ENCODE measurements at places on chromosomes 4 and X.

DNA sequence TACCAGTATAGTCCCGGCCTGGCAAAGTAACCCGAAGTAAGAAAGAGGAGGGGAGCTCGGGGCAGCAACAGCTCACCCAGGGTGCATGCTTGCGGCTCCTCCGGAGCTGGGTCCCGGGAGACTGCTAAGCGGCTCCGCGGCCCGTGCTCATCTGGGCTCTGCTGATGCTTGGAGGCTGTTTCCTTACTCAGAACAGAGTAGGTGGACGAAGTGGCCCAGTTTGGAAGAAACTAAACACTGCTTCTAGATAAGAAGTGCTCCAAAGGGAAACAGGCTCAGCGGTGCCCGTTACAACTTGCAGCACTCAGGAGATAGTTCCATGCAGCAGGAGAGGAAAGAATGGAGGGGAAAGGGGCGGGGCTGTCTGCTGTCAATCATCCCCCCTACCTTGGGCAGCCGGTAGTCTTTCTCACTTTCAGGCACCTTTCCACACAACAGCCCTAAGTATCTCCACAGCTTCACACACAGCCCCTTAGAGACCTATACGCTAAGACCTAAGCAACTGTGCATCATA lies at the start of gene COL4A6:
TSS of gene COL4A6 (minus strand) at position 313 of the 514 bp plus-strand sequence. CDS start at position 87, 226 bp downstream.
- DNase-seq: peak; percentile 26

- no peak for DNase-seq
Observed at GRCh38 chr4:156886481-156886880, 85.1 kb downstream of the PDGFC start.

- no peak for DNase-seq
Observed at GRCh38 chr4:123383566-123383965, 13.0 kb upstream of the SPRY1 start.

GRCh38 chr4:17771284-17771908 lies 10.0 kb downstream of the FAM184B start:
- DNase-seq: no peak

DNA sequence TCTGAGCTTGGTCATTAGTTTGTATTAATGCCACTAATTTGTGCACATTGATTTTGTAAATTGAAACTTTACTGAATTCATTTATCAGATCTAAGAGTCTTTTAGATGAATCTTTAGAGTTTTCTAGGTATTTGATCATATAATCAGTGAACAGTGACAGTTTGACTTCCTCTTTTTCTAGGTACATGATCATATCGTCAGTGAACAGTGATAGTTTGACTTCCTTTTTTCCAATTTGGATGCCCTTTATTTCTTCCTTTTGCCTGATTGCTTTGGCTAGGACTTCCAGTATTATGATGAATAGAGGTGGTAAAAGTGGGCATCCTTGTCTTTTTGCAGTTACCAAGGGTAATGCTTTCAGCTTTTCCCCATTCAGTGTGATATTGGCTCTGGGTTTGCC lies 421.4 kb upstream of the CPXCR1 start:
- no peak for DNase-seq

DNA sequence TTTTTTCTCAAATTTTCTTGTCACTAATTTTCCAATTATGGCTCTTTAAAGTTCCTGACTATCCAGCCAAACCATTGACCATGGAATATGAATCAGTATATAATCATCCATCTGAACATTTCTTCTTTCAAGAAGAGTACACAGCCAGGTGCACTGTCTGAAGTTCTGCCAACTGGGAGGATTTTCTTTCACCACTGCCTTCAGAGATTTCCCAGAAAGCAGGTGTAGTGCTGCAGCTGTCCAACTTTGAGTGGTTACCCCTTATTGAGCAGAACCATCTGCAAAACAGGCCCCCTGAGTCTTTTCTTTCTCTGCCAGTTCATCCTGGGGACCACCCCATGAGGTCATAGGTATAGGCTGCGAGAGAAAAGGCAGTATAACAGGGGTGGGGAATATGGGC lies 1213.2 kb downstream of the RAPGEF2 start:
- DNase-seq: no peak

GRCh38 chr4:14308229-14308651 lies 680.7 kb upstream of the BOD1L1 start:
- no peak for DNase-seq

- DNase-seq: peak; percentile 55
Observed at GRCh38 chrX:42585842-42586621, 191.9 kb downstream of the PPP1R2C start.

DNA sequence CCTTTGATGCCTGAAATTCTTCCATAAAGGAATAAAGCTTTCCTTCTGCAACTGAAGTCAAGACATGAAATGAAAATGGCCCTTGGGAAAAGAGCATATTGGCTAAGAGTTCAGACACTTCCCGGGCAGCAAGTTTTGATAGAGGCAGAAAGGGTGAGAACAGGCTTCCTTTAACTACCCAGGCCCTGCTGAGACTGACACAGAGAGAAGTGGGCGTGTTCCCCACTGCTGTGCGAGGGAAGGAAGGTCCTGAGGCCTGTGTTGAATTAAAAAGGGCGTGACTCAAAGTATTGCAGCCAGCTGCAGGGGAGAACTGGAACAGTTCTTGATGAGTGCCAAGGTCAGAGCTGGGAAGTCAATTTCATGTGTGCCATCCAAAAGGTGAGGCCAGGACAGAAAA lies 33.9 kb upstream of the ADGRG2 start:
- DNase-seq: no peak

DNA sequence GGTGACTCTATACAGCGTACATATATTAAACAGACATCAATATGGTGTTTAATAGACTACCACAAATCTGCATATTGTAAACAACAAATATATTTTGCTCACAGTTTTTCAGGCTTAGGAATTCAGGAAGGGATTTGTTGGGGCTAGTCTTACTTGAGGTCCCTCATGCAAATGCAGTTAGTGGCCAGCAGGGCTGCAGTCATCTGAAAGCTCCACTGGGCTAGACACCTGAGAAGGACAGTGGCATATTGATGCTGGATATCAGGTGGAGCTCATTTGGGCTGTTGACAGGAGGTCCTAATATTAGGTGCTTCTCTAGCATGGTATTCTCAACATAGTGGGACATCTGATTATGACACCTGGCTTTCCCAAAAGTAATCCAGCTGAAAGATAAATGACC lies 493.8 kb upstream of the PABPC4L start:
- no peak for DNase-seq

- peak; percentile 72 for DNase-seq
Observed at GRCh38 chr4:163161536-163162205, 5.0 kb downstream of the NAF1 start.

GRCh38 chrX:152821145-152821765 lies 9.3 kb downstream of the CETN2 start:
- peak; percentile 31 for DNase-seq

DNA sequence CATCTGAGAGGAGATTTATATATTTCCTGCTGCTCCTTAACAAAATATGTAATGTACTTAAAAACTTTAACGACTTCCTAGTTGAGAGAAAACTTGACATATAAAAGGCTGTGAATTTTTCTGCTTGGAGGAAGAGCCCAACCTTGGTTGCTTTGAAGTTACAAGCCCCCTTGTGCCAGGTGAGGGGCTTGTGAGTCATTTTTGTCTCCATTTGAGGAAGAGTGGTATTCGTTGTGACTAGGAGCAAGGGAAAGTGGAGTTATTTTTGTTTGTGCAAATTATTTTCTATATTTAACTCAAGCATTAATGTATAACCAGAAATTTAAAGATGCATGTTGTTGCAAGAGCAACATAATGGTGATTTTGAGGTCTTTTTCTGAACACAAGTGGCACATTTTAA lies 99.0 kb upstream of the DDX3X start:
- no peak for DNase-seq

DNA sequence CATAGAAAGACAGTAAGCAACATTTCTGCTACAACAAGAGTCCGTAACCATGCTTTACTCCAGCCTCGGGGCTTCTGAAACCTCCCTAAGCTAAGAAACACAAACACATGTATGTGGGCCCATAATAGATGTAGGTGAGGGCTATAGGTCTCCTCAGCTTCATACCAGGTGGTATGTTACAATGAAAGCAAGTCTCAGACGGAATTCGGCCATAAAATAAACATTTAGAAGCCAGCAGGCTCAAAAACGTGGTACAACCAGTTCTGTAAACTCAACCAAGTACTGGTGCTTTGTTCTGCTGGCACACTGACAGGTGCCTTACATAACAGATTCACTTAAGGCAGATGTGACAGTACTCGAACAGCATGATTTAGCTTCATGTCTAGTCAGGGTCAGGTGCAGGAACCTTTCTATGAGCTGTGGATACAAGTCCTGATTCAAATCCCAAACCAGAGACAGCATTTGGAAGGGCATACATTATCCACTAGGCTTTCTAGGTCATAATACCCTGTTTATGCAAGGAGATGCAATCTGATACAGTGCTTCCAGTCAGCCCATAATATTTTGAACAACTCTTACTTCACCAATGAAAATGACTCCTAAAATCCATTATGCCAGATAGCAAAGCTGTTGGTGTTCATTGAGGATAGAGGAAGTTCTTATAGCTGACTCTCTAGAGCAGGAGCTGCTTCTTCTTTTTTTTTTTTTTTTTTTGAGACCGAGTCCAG lies 113.8 kb upstream of the ENPP6 start:
- DNase-seq: no peak

DNA sequence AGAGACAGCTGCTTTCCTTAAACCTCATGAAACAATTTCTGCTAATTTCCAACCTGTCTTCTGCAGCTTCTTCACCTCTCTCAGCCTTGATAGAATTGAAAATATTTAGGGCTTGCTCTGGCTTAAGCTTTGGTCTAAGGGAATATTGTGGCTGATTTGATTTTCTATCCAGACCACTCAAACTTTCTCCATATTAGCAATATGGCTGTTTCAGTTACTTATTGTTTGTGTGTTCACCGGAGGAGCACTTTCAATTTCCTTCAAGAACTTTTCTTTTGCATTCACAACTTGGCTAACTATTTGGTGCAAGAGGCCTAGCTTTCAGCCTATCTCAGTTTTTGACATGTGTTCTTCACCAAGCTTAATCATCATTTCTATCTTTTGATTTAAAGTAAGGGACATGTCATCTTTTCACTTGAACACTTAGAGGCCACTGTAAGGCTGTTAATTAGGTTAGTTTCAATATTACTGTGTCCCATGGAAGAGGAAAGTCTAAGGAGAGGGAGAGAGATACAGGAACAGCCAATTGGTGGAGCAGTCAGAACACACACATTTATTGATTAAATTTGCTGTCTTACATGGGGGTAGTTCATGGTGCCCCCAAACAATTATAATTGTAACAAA lies 213.2 kb downstream of the RASL11B start:
- no peak for DNase-seq

GRCh38 chrX:41526271-41526670 lies 79.1 kb downstream of the NYX start:
- no peak for DNase-seq

GRCh38 chr4:7885216-7886006 lies 54.2 kb downstream of the AFAP1 start:
- no peak for DNase-seq

DNA sequence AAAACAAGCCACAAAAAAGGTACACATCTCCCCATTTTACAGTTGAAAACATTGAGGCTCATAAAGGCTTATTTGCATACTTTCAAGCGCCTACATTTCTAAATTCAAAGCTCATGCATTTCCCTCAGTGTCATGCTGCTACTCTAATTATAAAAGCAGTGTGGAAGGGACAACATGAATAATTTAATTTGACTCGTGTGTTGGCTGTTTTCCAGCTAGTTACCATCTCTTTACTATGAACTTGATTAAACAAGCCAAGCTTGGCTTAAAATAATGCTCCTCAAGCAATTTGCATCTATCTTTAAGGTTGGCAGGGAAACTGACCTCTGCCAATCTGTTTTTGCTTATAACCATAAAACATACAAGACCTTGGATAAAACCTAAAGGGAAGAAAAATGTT lies 252.5 kb upstream of the NEIL3 start:
- DNase-seq: no peak

DNA sequence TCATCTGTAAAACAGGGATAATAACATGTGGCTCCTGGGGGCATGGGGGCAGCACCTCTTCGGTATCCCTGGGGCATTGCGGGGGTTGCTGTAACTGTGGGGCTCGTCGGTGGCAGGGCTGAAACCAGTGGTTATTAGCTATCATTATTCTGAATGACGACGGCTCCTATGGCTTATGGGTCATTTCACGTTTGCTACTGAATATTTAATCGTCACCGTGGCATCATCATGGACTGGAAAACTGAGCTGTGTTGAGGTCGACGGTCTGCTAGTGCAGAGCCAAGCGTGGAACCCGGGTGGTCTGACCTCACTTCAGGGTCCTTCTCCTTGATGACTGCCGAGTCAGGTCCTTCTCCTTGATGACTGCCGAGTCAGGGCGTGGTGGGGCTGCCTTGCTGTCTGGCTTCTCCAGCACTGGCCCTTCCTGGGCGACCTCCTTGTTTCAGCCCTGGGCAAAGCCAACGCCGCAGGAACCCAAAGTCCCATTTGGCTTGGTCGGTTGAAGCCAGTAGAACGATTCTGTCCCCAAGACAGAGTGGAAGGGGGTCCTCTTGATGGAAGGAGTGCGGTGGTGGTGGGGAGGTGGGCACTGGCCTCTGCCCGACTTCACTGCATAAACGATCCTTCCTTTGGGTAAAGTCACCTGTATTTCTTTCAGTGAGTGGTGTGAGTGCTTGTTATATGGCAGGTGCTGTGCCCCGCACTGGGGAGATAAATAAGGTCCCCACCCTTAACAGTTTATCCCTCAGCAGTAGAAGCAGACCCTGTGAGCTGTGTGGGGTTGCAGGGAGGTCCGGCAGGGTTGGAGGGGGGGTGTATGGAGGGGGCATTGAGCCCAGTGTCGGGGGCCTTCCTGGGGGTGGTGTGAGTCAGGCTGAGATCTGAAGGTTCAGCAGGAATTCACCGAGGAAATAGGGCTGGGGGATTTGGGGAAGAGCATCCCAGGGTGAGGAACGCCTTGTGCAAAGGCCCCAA lies 40.8 kb downstream of the PSAPL1 start:
- no peak for DNase-seq

DNA sequence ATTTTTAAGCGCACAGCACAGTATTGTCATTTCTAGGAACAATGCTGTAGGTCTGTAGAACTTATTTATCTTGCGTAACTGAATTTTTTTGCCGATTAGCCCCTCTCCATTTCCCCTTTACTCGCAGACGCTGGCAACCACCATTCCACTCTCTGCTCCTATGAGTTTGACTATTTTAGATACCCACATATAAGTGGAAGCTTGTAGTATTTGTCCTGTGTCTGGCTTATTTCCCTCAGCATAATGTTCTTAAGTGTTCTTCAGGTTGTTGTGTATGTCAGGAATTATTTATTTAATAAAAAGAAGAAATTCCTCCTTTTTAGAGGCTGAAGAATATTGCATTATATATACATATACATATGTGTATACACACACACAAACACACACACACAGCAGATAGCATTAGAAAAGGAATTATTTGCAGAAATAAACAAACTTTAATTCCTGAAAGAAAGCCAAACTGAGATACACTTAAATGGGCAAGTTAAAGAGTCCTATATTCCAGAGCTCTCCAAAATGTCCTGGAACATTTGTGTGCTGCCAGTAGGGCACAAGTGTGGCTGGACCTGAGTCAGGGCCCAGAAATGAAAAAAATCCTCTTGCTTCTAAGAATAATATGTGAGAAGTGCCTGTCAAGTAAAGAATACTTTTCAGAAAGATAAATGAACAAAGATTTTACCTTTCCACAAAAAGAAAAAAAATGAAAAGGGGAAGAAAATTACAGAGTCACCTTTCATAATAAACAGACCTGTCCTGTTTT lies 4.5 kb upstream of the ZNF330 start:
- no peak for DNase-seq
